Fibroblast of pulmonary artery (primary cell): ENCODE measurements at places on chromosomes 7 and 10.
A peak's percentile ranks its signal among the peaks of the same experiment; 100 is the strongest.

DNA sequence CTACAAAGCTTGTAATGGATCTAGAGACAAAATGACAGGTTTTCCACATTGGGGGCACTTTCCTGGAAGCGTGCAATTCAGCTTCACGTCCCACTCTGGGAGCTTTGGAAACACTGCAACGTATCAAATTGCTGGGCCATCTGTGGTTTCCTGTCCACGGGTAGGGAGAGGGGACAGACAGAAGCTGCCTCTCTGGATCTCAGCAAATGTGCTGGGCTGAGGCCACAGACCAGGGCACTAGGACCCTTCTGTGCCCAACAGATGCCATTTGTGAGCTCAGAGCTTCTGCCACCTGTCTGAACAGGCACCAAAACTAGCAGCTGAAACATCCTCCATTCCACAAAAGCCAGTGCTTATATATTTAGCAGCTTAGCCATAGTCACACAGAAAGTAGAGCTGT, 40.9 kb upstream of the FRMD4A start:
- no peak for DNase-seq

DNA sequence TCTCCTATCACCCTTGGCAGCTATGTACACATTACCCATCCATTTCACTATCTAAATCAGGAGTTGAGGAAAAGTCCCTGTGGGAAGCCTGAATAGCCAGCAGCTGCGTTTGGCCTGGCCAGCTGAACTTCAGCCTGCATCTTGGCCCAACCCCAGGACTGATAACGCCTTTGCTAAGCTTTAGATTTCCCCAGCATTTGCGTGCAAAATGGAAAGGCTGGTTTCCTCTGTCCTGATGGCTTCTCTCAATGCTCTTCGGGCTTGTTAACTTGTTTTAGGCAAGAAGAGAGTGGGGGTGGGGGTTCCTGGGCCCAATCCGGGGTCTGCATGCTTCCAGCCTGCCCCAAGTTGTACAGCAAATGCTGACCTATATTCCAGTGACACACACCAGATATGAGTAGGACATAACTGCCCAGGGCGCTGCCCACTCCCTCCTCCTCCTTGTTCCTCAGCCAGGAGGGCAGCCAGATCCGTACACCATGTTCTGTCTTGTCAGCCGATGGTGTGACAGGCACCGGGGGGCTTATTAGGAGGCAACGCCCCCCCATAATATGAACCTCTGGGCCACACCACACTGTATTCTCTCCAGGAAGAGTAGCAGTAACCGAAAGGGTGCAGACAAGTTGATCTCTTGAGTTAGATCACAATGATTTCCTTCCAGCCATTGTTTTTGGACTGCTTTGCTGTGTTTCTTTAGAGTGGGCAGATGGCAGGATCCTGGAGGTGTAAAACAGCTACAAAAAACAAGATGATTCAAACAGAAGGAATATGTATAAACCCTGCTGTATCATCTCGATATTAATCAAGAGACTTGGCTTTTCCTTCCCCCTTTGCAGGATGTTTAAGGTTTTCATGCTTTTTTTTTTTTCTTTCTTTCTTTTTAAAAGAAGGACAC, 339.0 kb downstream of the RNLS start:
- peak; percentile 96 for DNase-seq

DNA sequence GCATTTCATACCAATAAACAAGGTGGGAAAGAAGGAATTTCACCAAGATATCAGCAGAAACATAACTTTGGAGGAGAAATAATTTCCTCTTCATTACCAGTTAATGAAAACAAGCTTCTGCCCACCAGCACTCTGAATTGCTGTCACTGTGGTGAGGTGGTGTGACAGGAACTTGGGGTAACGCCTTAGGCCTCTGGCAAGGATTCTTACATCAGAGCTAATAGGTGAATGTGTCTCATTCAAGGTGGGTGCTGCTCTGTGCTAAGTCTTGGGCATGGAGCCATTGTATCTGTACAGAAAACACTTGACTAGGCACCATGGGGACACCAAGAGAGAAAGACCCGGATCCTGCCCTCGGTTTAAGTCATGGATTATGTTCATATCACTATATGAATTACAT, 8.3 kb upstream of the LOXL4 start:
- no peak for DNase-seq

- no peak for DNase-seq
Measured at GRCh38 chr10:124211921-124212320, 118.5 kb upstream of the CHST15 start.

DNA sequence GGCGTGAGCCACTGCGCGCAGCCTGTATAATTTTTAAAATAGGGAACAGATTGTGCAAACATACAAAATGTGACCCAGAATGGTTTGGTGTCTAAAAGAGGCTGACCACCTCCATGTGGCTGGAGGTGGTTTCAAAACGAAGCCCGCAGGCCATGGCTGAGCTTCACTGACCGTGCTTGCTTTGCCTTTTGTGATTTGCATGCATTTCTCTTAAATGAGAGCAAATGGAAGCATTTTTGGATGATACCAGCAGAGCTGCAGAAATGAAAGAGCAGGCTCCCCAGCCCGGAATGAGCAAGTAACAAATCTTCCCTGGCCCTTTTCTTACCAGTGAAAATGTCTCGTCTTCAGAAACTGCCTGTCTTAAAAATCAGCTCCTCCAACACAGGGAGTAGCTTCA, 239.9 kb downstream of the CAMK1D start:
- no peak for DNase-seq

- DNase-seq: peak; percentile 81
Measured at GRCh38 chr7:34091321-34091917, 186.1 kb downstream of the BMPER start.

- DNase-seq: peak; percentile 69
Measured at GRCh38 chr7:43954524-43955228, 28.4 kb downstream of the UBE2D4 start.

DNA sequence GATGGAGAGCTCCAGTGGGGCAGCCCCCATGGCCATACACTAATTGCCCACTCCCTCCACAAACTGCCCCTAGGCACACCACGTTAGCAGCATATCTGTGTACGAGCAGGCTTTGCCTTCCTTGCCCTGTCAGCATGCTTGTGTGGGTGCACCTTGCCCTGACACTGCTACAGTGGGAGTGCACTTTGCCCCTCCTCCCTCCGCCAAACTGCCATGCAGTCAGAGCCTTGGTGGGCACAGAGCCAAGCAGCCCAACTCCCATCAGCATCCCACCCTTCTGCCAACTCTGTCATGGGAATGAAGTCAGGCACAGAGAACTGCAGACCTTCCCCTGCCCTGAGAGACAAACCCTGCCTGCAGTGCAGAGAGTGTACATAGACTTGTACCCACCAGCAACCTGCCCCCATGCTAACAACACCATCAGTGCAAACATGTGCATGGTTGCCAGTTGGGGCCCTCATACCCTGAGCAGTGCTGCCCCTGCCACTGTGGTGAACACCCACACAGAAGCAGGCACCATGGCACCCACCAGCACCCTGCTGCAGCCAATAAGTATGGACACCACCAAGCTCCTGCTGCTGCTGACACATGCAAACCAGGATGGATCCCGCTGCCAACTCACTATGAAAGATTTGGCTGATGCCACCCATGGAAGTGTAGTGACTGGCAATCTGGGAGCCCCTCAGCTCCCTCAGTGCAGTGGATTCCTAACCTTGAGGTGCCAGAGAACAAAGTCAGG, 1197.7 kb upstream of the CELF2 start:
- DNase-seq: no peak

DNA sequence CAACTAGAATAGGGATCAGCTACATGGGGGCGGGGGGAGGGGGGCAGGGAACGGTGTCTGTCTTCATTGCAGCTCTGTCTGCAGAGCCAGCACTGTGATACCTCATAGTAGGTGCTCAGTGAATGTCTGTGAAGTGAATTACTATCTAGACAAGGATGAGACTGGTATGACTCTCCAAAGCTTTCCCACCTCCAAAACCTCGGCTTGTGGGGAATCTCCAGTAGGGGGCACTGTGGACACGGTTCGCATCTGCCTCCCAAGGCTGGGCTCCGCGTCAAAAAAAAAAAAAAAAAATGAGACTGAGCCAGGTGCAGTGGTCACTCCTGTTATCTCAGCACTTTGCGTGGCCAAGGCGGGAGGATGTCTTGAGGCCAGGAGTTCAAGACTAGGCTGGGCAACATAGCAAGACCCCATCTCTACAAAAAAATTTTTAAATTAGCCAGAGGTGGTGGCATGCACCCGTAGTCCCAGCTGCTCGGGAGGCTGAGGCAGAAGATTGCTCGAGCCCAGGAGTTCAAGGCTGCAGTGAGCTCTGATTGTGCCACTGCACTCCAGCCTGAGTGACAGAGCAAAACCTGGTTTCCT, 9.6 kb downstream of the TRIM56 start:
- DNase-seq: peak; percentile 81

- DNase-seq: peak; percentile 26
Measured at GRCh38 chr10:122852261-122852660, 6.6 kb upstream of the CUZD1 start.

GRCh38 chr10:129253865-129254179, 213.2 kb upstream of the MGMT start:
- no peak for DNase-seq

DNA sequence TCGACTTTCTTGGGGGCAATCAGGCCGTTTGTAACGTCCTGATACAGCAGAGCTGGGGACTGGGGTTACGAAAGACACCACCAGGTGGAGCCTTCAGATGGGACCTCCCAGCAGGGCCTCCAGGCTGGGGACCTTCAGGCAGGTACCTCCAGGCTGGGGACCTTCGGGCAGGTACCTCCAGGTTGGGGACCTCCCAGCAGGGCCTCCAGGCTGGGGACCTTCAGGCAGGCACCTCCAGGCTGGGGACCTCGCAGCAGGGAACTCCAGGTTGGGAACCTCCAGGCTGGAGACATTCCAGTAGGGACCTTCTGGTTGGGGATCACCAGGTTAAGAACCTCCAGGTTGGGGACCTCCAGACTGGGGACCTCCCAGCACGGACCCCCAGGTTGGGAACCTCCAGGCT, 23.5 kb upstream of the GPR146 start:
- DNase-seq: no peak

DNA sequence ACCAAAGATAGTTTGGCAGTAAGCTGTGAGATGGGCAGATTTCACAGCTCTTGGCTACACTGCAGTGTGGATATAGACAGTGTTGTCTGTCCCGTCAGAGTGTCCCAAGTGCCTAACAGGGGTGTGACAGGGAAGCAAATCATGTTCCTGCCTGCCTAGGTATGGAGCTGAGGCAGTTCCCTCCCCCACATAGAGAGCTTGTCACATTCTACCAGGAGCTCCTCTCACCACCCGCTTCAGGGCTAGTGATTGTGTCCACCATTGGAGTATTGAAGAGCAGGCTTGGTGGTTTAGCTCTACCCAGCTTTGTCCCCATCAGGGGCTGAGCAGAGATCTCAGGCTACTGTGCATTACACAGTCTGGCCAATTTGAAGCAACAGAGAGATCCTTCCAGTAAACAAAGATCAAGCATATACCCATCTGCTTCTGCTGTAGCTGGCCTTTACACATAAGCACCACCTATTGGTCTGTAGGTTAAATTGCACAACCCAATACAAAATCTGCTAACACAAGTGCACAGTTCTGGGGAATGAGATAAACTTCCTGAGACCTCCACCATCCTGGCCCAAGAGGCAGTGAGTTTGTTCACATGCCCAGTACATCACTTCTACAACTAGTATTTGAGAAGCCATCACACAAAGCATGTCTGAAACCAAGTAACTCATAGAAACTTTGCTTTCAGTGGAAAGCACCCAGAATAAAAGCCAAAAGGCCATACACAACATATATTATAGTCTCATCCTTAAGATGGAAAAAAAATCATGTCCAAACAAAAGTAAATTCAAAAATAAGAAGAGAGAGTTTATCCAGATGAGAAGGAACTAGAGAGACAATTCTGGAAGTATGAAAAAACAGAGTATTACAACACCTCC, 67.3 kb downstream of the GLCCI1 start:
- peak; percentile 56 for DNase-seq

- DNase-seq: no peak
Measured at GRCh38 chr7:44046321-44047061, 2.0 kb downstream of the DBNL start.

DNA sequence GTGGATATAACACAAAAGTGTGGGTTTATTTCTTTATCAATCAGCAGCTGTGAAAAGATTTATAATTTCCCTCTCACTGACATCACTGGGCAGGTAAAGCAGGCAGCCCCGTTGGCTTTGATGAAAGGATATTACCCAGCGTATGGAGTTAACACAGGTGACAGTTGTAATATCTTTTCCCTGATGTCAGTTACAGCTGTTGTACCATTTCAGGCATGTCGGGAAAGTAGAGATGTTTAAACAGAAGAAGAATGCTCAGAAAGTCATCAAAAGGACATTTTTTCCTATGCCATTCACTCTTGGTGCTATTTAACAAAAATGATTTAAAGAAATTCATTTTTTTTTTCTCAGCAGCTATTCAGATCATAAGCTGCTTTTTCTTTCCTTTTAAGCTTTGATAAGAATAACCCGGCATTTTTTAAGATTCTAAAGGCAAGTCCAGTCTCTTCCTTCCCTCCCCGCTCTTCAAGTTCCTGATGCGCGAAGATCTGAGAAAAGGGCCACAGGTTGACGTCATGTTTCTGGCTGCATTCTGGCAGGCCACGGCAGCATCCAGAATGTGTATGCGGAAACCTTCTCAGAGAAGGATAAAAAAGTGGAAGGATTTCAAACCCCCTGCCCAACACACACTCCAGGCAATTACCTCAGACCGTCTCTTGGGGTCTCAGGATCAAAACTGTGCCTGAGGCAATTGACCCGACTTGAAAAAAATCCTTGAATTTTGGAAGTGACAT, 32.5 kb upstream of the ADAM12 start:
- peak; percentile 63 for DNase-seq

DNA sequence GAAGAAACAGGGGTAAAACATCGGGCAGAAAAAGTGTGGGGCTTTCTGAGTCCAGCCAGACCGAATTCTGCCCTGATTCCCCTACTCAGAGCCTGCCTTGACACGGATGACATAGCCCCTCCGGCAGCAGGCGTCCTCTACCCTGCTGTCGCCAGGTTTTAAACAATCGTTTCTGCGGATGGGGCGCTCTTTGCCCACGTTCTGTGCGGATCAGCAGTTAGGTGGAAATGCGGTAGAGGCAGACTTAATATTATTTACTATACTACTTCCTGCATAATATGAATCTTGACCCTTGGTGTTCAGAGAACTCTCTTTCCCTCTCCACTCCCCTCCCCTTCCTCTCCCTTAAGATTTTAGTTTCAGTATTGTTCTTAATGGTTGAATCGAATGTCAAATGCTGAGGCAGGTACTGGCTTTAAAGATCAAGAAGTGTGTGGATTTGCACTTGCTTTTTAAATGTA, 2.4 kb downstream of the GATA3 start:
- DNase-seq: no peak

DNA sequence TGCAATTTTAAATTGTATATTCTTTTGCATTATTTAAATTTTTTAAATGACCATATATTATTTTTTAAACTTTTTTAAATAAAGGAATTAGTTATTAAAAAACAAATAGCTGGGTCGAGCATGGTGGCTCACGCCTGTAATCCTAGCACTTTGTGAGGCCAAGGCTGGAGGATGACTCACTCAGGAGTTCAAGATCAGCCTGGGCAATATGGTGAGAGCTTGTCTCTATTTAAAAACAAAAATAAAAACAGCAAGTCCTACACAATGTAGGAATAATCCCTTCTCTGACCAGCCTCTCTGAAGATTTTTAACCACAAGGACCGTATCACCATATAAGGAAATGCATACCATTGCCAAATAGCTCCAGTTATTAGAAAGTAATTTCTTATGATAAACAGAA, 19.6 kb downstream of the NOC3L start:
- DNase-seq: no peak

GRCh38 chr7:133303931-133304330, 51.1 kb downstream of the EXOC4 start:
- no peak for DNase-seq

GRCh38 chr10:73248259-73248724, 1.2 kb upstream of the DNAJC9 start:
- DNase-seq: no peak
